Eye (tissue), 1 donor: ENCODE measurements at places on chromosomes 6 and 20.

GRCh38 chr6:37920667-37921066, 101.1 kb downstream of the ZFAND3 start:
- DNase-seq = peak; percentile 79

DNA sequence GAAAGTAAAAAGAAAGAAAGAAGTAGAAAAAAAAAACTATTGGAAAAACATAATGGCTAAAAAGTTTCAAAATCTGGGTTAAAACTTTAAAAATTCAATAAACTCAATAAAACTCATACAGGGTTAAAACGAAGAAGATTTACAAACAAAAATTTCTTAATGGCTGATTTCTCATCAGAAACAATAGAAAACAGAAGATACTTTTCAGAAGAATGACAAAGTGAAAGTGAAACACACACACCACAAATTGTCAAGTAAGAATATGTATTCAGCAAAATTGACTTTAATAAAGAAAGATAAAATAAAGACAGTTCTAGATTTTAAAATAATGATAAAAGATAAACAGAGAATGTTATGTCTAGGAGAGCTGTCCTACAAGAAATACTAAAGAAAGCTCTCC, 618.9 kb upstream of the GJE1 start:
- no peak for DNase-seq

DNA sequence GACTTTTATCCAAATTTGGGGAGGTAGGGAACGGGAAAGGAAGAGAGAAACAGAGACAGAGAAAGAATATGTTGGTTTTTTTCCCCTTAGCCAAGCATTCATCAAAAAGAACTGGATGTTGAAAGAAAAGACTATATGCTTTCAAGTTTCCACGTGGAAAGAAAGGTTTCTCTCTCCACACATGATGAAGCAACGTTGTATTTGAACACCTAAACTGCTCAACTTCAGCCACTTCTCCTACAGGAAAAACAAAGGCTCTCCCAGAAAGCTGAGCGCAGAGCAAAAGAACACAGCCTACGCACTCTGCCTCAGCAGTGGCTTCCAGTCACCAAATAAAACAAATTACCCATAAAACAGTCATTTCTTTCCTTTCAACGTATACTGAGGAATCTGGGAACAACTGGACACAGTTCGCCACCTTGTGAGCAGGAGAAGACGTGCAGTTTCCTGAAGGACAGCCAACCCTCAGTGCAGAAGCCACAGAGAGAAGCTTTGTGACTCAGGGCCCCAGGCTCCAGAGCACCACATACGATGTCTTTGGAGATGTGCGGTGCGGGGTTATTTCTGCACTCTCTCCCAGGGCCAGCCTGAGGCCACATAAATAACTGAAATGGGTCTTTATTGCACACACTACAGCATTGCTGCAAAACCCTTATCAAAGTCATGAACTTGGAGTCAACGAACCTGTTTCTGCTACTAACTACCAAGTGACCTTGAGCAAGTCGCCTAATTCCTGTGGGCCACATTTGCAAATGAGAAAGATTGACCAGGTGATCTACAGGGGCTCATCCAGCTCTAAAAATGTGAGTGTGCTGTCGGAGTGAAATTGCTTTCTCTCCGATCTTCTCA, 10.1 kb downstream of the IL17F start:
- peak; percentile 41 for DNase-seq

GRCh38 chr6:44674226-44675155, 287.0 kb downstream of the CDC5L start:
- DNase-seq = no peak

DNA sequence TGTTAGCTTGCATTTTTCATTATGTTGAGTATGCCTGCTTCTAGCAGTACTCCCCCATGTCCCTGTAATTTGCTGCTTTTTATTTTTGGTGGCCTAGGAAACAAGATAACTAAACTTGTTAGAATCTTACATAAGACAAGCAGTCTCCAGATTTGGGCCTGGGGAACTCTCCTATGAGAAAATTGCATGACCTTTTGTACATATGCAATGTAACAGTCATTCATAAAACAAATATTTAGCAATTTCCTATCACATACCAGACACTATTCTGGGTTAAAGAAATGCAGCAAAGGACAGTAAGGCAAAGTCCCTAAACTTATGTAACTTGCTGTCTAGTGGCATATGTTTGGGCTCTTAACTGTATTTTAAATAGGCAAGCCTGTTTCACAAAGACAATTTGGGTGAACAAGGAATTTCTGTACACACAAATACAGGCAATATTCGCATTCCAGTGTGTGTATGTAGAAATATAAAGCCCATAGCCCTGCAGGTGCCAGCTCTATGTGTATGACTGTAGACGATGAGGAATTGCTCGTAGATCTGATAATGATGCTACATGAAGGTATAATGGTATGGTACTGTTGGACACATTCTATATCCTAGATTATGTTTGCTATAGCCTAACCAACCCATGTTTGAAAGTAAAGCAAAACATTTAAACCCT, 305.2 kb upstream of the CITED2 start:
- DNase-seq = no peak

GRCh38 chr6:39085129-39085797, 29.7 kb downstream of the SAYSD1 start:
- DNase-seq = no peak

GRCh38 chr6:124438546-124439065, 523.6 kb upstream of the RNF217 start:
- no peak for DNase-seq

GRCh38 chr6:108361312-108361932, 66.6 kb downstream of the AFG1L start:
- DNase-seq = no peak

- no peak for DNase-seq
These were observed 32.3 kb downstream of the GSTA3 start for GRCh38 chr6:52877168-52877567.

DNA sequence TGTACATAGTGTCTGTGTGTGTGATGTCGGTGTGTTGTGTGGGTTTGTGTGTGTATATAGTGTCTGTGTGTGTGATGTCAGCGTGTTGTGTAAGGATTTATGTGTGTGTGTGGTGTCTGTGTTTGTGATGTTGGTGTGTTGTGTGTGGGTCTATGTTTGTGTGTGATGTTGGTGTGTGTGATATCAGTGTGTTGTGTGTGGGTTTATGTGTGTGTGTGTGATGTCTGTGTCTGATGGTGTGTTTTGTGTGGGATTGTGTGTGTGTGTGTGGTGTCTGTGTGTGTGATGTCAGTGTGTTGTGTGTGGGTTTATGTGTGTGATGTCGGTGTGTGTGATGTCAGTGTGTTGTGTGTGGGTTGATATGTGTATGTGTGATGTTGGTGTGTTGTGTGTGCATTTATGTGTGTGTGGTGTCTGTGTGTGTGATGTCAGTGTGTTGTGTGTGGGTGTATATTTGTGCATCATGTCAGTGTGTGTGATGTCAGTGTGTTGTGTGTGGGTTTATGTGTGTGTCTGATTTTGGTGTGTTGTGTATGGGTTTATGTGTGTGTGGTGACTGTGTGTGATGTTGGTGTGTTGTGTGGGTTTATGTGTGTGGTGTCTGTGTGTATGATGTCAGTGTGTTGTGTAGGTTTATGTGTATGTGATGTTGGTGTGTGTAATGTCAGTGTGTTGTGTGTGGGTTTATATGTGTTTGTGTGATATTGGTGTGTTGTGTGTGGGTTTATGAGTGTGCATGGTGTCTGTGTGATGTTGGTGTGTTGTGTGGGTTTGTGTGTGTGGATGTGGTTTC, 102.4 kb upstream of the CD93 start:
- no peak for DNase-seq

DNA sequence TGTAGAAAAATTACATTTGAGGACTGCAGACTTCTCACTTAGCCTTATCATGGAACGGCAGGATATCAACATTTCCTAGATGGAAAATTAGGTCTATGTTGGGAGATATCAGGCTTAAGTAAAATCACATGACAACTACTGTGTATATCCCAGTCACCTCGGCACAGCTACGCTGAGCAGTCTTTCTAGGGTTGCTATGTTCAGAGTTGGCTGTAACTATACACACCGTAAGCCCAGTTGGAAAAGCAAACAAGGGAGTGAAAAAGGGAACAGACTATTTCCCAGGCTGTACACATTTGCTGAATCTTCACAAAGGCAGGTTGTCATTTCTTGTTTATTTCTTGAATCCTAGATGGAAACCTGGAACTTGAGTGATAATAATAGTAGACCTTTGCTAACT, 80.7 kb upstream of the PTPRK start:
- DNase-seq = no peak

- DNase-seq = no peak
These were observed 9.6 kb downstream of the L3MBTL3 start for GRCh38 chr6:130027948-130028347.

GRCh38 chr6:43805699-43806042, 35.7 kb downstream of the VEGFA start:
- DNase-seq = no peak

DNA sequence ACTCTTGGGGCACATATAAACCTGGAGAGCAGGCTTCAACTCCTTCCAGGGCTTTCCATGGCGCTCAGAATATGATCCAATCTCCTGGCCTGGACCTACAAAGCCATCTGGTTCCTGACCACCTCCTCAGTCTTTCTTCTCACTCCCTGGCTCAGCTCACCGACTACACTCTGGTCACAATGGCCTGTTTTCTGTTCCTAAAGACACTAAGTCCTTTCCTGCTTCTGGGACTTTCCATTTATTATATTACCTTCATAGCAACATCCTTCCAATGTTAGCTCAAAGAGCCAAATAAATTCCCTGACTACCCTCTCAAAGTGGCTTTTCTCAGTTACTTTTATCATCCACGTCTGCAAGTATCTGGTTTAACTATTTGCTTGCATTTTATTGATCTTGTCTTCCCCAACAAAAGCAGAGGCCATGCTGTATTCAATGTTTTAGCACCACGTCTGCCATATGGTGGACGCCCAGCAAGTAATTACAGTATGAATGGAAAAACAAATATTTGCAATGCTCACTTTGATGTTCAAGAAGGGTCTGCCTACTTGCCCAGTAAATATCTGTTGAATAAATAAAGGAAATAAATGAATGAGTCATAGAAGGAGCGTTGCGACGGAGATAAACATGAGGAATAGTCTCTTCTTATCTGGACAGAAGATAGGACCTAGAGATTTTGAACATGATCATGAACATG, 328.4 kb downstream of the ESR1 start:
- no peak for DNase-seq

DNA sequence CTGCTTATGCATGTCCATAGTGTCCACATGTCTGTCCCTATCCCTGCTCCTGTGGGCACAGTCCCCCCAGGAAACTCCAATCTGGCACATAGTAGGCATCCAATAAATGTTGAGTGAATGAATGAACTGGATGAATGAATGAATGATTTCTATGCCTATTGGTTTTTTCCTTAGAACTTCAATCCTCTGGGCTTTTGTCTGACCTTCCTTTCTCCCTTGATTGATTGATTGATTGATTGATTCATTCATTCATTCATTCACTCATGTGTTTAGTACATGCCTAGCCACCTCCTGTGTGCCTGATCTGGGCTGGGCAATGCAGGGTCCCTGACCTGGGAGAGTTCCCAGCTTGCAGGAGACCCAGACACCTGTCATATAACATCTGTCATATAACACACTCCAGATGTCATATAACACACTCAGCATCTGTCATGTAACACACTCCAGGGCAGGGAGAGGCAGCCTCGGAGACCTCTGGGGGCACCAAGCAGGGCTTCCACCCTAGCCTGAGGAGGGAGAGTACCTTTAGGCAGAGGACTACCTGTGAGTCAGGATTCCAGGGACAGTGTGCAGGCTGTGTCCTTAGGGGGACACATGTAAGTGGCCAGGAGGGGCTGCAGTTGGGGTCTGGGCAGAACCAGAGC, 17.9 kb downstream of the VSTM2L start:
- DNase-seq = no peak

DNA sequence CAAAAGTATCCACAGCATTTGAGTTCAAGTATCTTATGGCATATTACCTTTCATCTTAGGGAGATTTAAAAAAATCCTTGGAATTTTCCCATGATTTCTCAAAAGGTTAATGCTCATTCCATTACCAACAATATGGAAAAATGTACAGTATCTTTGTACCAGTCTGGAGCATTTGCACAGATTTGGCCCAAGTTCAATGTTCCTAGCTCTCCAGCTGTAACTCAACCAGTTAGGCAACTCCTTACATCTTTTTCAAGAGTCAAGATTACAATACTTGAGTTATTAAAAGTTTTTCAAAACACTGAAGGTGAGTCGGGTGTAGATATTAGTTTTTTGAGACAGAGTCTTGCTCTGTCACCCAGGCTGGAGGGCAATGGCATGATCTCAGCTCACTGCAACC, 1.0 kb downstream of the OR2J2 start:
- DNase-seq = no peak

- DNase-seq = no peak
These were observed 125.9 kb downstream of the TRMT11 start for GRCh38 chr6:126112171-126112632.

DNA sequence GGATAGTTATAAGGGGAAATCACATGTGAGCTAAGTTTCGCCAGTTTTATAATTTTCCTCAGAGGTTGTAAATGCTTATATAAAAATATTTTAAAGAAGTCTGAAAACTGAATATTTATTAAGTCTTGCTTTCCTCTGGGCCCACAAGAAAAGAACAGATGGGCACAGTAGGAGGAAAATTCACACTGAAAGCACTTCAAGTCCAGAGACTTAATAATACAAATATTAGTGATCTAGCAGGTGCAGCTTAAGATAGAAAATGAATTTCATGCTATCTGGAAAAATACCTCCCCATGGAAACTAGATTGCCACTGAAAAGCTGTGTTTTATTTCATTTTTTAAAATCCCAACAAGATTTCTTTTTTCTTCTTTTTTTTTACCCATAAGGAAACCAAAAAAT, 47.2 kb downstream of the ORC3 start:
- DNase-seq = no peak

GRCh38 chr6:135832166-135832565, 19.3 kb upstream of the PDE7B start:
- no peak for DNase-seq

DNA sequence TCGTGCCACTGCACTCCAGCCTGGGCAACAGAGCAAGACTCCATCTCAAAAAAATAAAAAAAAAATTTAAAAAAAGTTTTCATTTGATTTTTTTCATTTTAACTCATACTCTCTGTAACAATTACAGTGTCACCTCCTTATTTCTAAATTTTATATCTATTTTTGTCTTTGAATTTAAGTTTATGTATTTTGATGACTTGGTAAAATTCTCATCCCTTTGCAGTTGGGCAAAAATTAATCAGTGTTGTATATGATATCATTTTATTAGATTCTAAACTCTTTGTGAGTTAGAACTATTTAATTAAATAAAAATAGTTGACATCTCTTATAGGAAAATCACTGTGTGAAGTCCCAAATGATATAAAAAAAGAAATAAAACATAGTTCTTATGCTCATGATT, 270.7 kb downstream of the PLCB1 start:
- no peak for DNase-seq

DNA sequence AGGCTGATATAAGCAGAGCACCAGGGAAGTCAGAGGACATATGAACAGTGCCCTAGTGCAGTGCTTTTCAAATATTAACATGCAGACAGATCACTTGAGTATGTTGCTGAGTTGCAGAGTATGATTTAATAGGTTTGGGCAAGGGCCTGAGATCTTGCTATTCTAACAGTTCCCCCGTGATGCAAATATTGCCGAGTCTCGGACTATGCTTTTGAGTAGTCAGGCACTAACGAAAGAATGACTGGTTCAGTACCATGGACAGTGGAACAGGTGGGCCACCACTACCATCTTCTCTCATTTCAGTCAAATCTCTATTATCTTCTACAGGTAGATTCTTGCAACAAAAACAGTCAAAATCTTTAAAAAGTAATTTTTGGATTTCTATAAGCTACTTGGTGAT, 3.7 kb upstream of the TMEM200A start:
- DNase-seq = peak; percentile 36
